ENCODE measurements at places on chromosomes 4 and X. TPM values are rescaled to one million over a fixed set of nuclear protein-coding genes. Genes with fewer than 3 reads are reported as not detected.

The TLL1 gene
- polyA plus RNA-seq, result 0.41 TPM

The PCDH19 gene
- polyA plus RNA-seq, result 0.14 TPM

The RNF4 gene
- 14.3 TPM for polyA plus RNA-seq

The GALNT7 gene
- polyA plus RNA-seq, result 13.6 TPM

The GPAT3 gene
- polyA plus RNA-seq, result 4.4 TPM

The HPF1 gene
- polyA plus RNA-seq, result 19.2 TPM
